ENCODE measurements at places on chromosomes 7 and 10.

GRCh38 chr7:94052398-94053180 lies 48.4 kb upstream of the BET1 start:
- no peak for DNase-seq

GRCh38 chr10:119112056-119112455 lies 8.1 kb downstream of the DENND10 start:
- no peak for DNase-seq

GRCh38 chr10:82757397-82757796 lies 882.4 kb downstream of the NRG3 start:
- DNase-seq, result no peak

DNA sequence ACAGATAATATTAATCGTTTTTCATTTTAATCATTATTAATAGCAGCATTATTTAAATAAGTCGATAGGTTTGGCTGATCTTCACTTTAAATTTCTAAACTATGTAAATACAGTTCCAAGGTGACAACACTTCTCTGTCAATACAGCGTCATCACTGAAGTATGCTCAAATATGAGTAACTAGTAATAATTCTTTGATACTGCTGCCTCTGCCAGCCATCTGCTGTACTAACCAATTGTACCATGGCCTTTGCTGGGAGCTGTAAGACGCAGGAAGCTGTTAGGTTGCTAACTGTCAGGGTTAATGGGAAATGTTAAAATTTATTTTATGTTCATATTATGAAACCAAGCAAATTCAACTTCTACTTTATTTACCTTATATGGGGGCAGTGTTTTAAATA lies 1650.5 kb upstream of the LRRTM3 start:
- no peak for DNase-seq

GRCh38 chr7:131502810-131503508 lies 53.5 kb downstream of the PODXL start:
- DNase-seq, result no peak

DNA sequence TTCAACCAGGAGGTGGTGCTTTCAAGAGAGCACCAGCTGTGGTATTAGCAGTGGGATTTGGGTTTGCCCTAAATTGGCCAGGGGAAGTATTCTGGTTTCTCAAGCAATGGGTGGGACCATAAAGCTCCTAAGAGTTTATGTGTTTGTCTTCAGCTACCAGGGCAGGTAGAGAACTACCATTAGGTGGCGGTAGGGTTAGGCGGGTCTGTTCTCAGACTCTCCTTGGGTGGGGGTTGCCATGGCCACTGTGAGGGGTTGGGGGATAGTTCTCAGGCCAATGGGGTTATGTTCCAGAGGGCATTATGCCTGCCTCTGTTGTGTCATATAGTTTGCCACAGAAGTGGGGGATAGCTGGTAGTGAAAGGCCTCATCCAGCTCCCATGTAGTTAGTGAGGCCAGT lies 47.7 kb upstream of the BICC1 start:
- no peak for DNase-seq

- no peak for DNase-seq
These were observed 13.2 kb upstream of the TRA2A start for GRCh38 chr7:23544913-23545354.
